SJSA1 (cell line): ENCODE measurements at places on chromosomes 5 and 9. TPM values are rescaled to one million over a fixed set of nuclear protein-coding genes. Genes with fewer than 3 reads are reported as not detected.
A peak's percentile ranks its signal among the peaks of the same experiment; 100 is the strongest.

The TBCA gene
- total RNA-seq, result 167 and 300 TPM in 2 replicates

The NOXA1 gene
- not detected in 2 replicates for total RNA-seq

The ITGA1 gene
- 27.4 and 27.5 TPM in 2 replicates for total RNA-seq

GRCh38 chr5:122350496-122350895 lies 38.5 kb downstream of the SNCAIP start:
- H3K4me1 ChIP-seq, result no peaks in the 10 kb centered on the region
- no peak overlapping the region for H3K27ac ChIP-seq
- no peak for DNase-seq
- no peaks in the 10 kb centered on the region; the same call in 1 of the 2 replicates for H3K27me3 ChIP-seq
- H3K36me3 ChIP-seq, result no peaks in the 10 kb centered on the region
- H3K4me3 ChIP-seq, result no peak overlapping the region

- no peaks in the 10 kb centered on the region for H3K4me1 ChIP-seq
- peaks cover 45% of the 10 kb centered on the region for H3K36me3 ChIP-seq
- H3K27me3 ChIP-seq, result no peaks in the 10 kb centered on the region
- H3K4me3 ChIP-seq, result no peak overlapping the region
These were observed 32.2 kb downstream of the FBXW2 start for GRCh38 chr9:120761006-120761405.

DNA sequence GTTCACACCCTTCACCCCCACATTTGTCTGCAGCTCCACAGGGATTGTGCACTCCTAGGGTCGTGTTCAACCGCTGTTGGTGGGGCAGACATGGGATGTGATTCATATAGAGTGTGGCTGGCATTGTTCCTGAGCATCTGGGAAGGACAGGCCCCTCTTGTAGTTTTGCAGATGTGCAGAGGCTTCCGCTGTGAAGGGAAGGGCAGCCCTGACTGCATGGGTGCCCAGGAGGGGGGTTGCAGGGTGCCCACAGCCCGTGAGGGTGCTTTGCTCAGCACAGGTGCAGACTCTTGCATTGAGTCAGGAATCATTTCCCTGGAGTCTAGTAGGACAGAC lies 30.2 kb upstream of the PITX1 start:
- no peak for DNase-seq
- H3K27me3 ChIP-seq, result 0 out of 2 replicates have a peak, but pooled peaks cover 7% of the 10 kb centered on the region
- H3K4me3 ChIP-seq, result no peak overlapping the region

- H3K4me1 ChIP-seq, result no peaks in the 10 kb centered on the region
- no peak overlapping the region for H3K27ac ChIP-seq
- H3K27me3 ChIP-seq, result peaks cover 2% of the 10 kb centered on the region; the same call in 1 of the 2 replicates
These were observed 21.8 kb upstream of the LMX1B start for GRCh38 chr9:126591922-126592321.

DNA sequence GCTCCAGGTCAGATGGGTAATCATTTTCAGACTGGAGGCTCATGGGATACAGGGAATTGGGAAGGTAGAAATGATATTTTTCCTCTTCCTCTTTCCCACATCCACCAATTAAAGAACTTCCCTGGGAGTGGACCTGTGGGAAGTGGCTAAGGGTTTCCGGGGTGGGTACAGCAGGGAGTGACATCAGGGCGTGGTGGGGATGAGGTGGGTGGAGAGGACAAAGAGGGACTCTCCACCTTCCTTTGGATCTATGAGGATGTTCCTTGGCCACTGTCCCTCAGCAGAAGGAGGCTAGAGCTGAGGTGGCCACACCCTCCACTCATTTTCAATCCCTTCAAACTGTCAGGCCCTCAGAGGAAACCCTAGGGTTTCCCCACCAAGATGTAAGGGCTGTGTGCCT lies 54.7 kb downstream of the IRF1 start:
- no peaks in the 10 kb centered on the region for H3K36me3 ChIP-seq
- H3K27me3 ChIP-seq, result no peaks in the 10 kb centered on the region
- peak; percentile 30 for DNase-seq

DNA sequence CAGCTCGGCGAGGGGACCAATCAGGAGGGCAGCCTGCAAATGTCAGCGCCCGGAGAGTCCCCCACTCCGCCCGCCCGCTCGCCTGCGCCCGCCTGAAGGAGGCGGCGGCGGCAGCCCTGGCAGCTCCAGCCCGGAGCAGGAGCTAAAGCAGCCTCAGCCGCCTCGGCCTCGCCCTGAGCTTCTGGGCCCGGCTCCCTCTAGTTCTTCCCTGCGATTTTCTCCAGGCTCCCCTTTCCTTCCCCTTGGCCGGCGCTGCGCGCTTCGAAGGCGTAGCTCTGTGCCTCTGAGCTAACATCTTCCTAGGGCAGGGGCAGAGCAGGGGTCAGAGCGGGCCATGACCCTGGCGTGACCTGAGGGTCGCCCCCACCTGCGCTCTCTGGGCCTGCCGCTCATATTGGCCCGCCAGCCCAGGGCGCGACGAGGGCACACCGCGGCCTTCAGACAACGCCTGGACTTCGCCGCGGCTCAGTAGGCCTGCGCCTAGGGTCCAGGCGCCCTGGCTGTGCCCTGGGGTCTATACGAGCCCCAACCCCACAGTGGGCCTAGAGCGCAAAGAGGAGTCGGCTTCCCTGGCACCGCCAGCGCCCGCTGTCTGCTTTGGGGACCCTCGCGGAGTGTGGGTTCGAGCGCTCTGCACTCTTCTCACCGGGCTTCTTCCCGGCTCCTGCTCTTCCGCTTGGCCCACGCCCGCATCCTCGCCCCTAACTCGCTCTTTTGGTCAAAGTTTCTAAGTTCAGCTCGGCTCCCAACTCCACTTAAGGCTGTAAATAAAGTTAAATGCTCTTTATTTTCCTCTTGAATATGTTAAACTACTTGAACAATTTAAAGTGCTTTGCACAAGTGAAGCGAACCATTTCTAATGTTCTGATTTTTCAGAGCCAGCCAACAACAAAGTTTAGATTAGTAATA lies 504 bp upstream of the OTP start:
- no peak for DNase-seq
- no peak overlapping the region for H3K27ac ChIP-seq
- peaks cover 54% of the 10 kb centered on the region for H3K27me3 ChIP-seq
- H3K4me1 ChIP-seq, result no peaks in the 10 kb centered on the region
- H3K36me3 ChIP-seq, result no peaks in the 10 kb centered on the region

- no peak overlapping the region for H3K27ac ChIP-seq
- H3K36me3 ChIP-seq, result no peaks in the 10 kb centered on the region
- no peak for DNase-seq
- H3K27me3 ChIP-seq, result peaks cover 17% of the 10 kb centered on the region; the same call in 1 of the 2 replicates
- H3K4me1 ChIP-seq, result no peaks in the 10 kb centered on the region; the same call in 1 of the 2 replicates
These were observed 13.0 kb upstream of the CCDC69 start for GRCh38 chr5:151236888-151237287.

DNA sequence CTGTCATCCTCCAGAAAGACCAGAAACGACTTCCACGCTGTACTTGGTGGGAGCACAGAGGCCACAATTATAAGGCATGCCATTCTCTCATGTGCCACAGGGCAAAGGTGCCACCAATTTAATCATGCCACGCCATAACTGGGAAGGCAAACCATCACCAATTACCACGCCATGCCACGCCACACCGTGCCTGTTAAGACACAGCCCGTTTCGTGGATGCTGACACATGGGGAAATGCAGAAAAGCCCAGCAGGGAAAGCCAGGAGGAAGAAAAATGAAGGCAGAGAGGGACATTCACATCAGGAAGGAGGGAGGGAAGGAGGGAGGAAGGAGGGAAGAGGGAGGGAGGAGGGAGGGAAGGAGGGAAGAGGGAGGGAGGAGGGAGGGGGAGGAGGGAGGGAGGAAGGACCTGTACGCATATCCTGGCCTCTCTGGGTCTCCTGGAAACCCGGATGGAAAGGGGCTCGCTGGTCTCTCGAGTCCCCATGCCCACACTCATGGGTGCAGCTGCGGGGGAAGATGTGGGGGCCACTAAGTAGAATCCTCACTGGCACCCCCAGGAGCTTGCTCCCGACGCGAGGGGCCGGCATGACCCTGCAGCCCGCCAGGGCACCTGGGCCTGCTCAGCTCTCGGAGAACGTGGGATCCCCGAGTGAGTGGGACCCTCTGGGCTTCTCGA lies 61.7 kb upstream of the UBAC1 start:
- no peak overlapping the region for H3K4me3 ChIP-seq
- 0 out of 2 replicates have a peak, but pooled peaks cover 3% of the 10 kb centered on the region for H3K27me3 ChIP-seq
- H3K27ac ChIP-seq, result no peak overlapping the region
- no peaks in the 10 kb centered on the region; the same call in 1 of the 2 replicates for H3K36me3 ChIP-seq
